ENCODE measurements at places on chromosomes 2 and 18.

DNA sequence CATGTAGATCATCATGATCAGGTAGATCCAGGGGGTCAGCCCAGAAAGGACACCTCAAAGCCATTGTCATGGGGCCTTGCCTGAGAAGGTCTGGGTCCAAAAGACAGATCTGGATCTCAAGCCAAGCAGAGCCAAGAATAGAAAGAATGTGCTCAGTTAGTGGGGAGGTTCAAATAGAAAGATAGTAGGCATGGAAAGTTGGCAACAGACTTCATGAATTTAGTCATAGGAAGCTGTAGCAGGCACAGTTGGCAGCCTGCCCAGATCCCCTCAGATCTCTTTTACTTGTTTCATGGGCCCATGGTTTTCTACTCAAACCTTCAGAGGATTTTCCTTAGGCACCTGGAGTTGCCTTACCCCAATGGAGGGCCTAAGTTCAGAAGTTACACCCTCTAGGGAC lies 767.0 kb downstream of the SLC4A3 start:
- DNase-seq, result no peak

DNA sequence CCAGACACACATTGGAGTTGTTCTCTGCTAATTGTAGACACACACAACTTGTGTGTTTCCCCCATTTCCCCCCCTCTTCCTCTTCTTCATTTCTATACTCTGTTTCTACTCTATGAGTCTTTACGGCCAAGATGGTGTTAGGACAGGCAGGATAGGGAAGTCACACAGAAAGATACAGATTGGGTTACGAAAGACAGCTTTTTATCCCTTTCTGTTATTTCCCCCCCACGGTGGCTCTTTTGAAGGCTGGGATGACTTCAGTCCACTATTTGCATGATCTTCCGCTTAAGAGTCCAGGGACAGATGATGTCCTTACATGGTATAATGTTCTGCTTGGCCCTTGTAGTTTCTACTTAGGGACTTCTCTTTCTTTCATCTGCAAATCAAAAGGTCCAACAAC lies 1.6 kb upstream of the EMILIN2 start:
- DNase-seq, result no peak

DNA sequence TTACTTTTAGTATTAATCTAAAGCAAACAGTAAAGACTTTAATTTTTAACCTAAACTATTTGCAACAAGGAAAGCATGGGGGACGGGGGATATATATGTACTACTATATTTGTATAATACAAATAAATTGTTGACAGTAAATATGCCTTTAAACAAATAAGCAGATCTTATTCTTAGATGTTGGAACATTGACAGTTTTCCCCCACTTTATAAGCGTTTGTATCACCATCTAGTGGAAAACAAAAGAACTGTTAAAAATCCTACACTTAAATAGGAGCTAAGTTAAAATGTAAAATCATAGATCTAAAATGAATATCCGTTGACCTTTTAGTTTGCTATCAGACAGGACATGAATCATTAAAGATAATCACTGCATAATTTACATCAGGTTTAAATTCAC lies 50.0 kb downstream of the RBBP8 start:
- no peak for DNase-seq

- DNase-seq, result no peak
Observed at GRCh38 chr18:69567813-69568488, 167.3 kb downstream of the DOK6 start.

- DNase-seq, result no peak
Observed at GRCh38 chr2:162011706-162012564, 62.1 kb downstream of the DPP4 start.

DNA sequence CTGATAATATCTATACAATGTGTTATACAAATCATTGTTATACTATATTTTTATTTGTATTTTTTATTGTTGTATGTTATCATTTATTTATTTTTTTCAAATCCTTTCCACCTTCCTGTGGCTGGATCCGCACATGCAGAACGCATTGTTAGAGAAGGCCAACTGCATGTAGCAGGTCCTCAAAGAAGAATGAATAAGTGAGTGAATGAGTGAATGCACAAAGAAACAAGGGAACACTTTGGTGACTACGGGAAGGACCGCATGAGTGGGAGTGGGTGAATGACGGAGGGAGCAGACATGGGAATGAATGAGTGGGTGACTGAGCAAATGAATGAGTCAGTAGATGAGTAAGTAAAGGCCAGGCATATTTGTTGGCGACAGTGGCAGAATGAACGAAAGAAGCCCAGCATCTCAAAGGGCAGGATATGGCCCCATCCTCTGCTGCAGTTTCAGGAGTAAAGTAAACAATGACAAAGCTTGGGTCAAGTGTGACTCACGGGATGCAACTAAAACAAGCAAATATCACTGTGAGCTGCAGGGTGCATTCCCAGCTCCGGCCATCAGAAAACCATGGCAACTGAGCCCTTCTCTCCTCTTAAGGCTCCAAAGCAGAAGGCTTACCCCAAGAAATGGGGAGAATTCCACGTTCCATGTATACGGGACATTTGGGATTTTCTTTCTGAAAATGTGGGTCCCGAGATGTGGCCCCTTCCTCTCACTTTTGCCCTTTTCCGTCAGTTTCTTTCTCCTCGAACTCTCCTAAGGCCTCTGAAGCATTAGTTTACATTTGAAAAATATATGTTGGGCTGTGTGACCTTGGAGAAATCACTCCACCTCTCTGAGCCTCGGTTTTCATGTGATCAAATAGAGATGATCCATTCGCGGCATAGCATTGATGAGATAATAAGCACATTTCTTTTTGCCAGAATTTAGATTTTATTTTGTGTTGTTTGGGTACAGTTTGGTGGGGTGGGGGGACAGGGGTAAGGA lies 24.5 kb downstream of the KCNF1 start:
- no peak for DNase-seq

DNA sequence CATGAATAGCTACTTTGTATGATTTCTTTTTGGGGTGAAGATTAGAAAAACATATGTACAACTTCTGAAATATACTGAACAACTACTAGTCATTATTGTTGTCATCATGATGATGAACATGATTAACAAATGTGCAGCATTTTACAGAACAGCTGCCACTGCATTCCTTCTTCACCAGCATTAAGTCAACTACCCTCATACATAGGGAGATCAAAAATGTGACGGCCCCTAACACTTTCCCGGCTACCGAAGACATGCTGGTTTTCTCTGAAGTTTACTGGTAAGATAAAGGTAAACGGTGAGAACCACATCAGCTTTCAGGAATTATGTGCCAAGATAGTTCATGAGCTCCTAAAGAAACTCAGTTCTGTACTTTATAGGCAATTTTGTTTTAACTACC lies 121.0 kb upstream of the LRATD1 start:
- no peak for DNase-seq

GRCh38 chr18:37341016-37341415 lies 224.6 kb downstream of the CELF4 start:
- DNase-seq, result no peak

- DNase-seq, result no peak
Observed at GRCh38 chr2:97840198-97840597, 126.8 kb downstream of the ZAP70 start.

GRCh38 chr2:240711701-240712100 lies 20.0 kb downstream of the AQP12A start:
- DNase-seq, result no peak

- DNase-seq, result no peak
Observed at GRCh38 chr18:57433482-57433881, 1.7 kb upstream of the ONECUT2 start.

- DNase-seq, result no peak
Observed at GRCh38 chr2:1840046-1840445, 95.7 kb upstream of the PXDN start.

- no peak for DNase-seq
Observed at GRCh38 chr2:133842446-133842845, 274.2 kb upstream of the NCKAP5 start.

DNA sequence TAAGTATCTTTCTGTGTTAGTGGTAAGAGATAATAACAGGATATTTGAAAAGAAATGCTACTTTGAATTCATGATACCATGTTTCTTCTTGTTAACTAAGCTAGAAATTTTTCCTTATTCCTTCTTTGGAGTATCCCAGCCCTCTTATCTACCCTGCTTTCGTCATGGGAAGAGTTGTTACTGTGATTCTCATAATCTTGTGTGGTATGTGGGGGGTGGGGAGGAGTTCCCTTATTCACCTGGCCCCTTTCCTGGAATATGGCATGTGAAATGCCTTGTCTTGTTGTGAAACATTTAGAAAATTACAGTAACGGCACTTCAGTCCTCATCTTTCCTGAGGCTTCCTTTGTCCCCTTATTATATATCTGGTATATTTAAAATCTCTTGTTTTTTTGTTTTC lies 129.9 kb downstream of the NCOA1 start:
- DNase-seq, result no peak
